Peyer's patch (tissue), 4 donors: ENCODE measurements at places on chromosomes 4 and X.

DNA sequence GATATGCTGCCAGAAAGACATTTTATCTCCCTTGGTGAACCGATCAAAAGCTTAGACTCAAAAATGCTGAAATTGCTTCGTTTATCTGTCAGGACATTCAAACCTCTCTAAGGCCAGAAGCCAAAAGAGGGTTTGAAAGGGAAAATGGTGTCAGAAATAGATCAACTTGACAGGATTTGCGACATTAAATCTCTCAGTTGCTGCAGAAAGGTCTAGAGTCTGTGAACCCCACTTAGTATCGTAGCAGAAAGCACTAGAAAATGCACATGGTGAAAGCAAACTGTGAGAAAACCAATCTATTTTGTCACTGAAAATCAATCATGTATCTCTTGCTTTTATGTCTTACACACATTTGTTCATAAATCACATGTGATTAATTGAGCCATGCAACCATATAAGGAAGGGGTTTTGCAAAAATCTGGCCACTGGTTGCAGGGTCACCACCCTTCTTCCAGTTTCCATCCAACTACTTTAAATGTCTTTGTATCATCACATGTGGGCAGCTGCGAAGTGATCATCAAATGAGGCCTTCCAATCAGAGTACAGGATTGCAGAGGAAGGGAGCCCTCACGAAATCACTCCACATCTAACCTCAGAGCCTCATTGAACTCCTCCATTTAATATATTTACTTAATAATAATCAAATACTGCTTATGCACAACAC lies 347.2 kb upstream of the ANXA10 start:
- DNase-seq, result no peak

DNA sequence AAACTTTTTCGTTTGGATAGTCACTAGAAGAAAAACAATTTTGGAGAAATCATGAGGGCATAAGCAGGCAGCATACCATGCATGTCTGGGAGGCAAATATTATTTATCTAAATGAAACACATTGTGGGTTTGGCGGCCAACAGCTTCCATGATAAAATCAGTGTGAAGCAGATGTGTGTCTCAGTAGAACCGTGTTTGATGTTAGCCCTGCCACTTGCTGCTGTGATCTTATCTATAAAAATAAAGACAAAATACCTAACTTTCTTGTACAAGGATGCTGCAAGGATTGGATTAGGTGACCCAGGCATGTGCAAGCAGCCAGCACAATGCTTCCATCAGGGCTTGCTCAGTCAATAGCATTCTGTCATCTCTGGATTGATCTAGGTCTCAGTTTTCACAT lies 341.4 kb downstream of the PACRGL start:
- DNase-seq, result no peak

- no peak for DNase-seq
Observed at GRCh38 chr4:114281164-114281960, 301.9 kb upstream of the ARSJ start.

DNA sequence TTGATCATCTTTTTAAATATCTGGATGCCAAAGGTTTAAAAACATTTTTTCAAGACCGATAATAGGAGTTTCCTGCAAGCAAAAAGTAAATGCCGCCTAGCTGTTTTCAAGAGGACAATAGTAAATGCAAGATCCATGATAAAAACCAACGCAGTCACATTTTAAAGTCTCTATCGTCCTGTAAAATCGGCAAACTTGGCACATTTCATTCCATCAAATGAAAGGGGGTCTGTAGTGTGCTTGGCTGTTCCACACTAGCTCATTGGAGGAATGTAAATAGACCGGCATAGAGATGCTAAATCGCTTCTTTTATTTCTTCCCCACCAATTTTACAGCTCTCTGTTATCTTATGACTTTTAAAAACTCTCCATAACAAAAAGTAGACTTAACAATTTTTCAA lies 202.2 kb downstream of the NLGN4X start:
- no peak for DNase-seq

DNA sequence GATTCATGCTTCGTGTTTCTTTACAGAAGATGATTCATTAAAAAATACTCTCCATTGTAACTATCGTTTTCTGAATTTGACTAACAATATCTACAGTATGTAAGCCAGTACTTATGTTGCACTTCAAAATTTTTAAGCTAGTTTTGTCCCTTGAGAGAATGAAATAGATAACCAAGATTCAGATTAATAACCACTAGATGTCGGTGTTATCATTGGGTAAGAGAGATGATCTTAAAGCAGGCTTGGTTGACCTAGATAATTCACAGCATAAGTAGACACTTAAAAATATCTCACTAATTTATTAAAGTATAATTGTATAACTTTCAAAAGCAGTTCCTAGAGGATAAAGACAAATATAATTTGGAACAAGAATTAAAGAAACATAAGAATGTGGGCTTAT lies 430.9 kb downstream of the C4orf33 start:
- DNase-seq, result no peak

DNA sequence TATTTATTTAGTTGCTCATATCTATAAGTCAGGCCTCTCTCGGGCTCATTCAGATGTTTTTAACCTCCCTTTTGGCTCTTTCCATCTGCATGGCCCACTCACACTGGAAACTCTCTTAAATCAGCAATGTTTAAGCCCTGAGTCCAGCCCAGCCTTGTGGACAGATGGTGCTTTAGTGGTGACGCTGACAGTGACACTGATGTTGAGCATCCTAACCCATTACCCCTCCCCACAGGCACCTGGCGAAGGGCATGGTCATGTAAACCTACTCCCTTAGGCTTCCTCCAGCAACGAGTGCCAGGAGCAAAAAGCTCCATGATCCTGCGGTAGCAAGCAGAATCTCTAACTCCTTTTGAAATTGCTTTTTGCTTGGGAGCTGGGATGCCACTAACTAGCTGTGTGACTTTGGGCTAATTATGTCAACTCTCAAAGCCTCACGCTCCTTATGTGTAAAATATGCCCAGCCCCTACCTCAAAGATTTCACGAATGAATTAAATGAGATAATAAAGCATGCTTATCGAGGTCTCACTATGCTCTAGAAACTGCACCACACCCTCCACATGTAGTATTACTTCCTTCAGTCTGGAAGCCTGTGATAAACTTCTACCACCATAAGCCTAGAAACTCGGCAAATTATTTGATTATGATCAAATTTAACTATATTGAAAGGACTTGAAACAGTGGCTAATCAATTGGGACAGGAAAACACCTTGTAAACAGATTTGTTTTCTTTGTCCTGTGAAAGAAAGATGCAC lies 569.4 kb downstream of the BCOR start:
- DNase-seq, result no peak

GRCh38 chrX:9906919-9907318 lies 60.2 kb upstream of the CLDN34 start:
- no peak for DNase-seq

GRCh38 chrX:108217876-108218275 lies 126.3 kb downstream of the ATG4A start:
- DNase-seq, result no peak

- no peak for DNase-seq
Observed at GRCh38 chrX:133999031-133999705, 13.8 kb upstream of the GPC3 start.

DNA sequence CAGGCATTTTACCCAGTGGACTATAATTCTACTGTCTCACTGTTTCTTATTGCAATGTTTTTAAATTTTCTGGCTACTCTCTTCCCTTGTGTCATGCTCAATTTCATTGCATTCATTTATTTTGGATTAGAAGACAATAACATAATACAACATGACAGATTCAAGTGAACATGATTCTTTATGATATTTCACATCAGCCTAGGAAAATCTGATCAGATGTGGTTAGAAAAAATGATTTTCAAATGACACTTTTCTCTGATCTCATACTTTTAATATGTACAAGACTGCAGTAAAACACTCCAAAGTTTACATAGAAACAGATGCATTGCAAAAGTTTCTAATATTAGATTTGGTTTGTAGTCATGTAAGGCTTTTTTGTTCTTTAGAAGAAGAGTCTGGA lies 586.0 kb downstream of the ACTRT1 start:
- DNase-seq, result no peak

DNA sequence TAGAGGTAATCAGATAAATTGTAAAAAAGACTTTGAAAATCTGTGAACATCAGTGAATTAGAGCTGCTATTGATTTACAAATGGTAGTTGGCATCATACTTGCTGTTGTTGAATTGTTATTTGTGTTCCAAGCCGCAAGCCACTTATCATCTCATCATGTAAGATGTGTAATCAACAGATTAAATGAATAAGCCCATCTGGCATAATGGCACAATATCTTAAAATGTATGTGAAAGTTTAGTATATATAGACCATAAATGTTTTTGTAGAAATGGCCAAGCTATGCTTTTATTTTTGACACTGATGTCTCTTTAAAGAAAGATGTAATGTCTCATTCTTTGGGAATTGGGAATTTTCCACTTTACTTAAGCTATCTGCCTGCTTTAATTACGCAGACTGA lies 682.6 kb upstream of the GNPDA2 start:
- no peak for DNase-seq

DNA sequence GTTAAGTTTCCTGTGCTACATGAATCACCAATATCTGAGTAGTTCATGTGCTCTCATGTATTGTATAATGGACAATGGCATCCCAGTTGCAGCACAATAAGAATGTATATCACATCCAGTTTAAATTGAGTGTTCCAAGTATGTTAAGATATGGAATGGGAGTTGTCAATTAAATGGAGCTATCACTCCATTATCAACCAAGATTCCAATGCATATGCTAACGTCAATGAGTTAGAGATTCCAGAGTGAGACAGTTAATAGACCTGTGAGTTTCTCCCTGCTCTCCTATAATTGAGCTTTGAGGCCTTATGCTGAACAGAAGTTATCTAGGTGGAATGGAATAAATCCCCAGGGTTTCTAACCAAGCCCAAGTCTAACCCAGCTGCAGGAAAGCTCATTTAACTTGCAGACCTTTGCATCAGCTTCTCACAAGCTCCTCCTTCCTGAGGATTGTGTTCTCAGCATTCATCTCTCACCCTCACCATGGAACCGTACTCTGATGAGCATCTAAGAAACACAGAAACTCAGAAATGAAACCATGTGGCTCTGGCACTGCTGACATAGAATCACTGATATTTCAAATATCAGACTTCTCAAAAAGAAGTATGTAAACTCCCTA lies 84.8 kb downstream of the TIGD2 start:
- DNase-seq, result no peak

DNA sequence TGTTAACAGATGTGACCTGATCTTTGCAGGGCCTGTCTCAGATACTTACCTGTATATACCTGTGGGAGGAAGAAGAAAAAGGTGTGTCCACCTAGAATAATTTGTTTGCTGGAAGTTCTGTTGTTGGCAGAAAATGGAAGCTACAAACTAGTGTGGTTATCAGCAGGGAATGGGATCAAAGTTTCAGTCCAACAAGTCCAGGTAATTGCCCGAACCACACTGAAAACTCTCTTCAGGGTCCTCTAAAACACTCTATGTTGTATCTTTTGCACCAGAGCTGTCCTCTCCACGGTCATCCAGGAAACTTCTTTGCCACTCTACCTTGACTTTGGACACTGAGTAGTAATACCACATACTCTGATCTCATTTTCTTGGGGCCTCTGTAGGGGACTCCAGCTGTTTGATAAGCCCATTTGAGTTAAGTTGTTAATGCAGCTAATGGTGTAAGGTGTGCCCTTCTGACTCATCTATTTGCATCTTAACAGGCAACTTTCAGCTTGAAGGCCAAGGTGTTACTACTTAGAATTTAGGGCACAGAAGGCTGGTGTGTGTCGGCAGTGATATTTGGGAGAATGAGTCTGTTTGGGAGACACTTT lies 38.7 kb upstream of the GATB start:
- DNase-seq, result no peak

DNA sequence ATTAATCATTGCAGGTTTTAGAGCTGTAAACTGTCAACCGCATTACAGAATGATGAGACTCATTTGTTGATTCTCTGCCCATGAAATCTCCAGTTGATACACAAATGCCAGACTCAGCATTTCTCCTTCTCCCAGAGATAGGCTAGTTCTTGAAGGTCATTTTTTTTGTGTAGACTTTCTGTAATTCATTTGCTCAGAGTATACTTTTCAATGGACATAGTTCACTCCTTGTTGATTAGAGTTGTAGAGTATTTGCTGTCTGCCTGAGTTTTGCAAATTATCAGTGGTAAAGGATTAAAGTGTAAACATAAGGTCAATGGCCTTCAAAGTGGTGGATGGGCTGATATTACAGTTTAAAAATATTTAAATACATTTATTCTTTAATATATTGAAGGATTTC lies 15.2 kb upstream of the ALB start:
- DNase-seq, result no peak

DNA sequence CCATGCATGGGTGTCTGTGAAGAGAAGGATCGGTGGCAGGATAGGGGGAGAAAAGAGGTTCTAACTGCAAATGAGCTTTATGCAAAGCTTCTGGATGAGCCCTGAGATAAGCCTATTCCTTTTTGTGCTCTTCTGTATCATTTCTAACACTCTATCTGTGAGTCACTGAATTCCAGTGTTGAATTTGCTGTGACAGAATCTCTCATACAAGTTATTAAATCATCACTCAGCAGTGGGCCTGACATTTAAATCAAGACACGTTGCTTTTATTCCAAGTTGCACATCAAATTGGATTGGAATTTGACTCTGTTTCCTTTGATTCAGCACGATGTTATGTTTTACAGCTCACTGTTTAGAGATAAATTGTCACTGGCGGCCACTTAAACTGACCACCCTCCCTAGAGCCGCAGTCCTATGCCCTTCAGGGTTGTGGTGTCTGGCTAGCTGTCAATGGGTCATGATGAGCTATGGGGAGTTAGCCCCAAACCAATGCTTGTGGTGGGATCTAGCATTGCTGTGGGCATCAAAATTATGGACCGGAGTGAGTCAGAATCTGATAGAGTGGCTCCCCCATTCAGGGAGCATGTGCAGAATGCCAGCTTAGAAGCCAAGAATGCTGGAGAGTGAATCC lies 42.7 kb downstream of the LHFPL1 start:
- no peak for DNase-seq

- DNase-seq, result no peak
Observed at GRCh38 chr4:72896515-72896914, 173.0 kb downstream of the COX18 start.

- no peak for DNase-seq
Observed at GRCh38 chrX:133005042-133005441, 46.6 kb upstream of the HS6ST2 start.

DNA sequence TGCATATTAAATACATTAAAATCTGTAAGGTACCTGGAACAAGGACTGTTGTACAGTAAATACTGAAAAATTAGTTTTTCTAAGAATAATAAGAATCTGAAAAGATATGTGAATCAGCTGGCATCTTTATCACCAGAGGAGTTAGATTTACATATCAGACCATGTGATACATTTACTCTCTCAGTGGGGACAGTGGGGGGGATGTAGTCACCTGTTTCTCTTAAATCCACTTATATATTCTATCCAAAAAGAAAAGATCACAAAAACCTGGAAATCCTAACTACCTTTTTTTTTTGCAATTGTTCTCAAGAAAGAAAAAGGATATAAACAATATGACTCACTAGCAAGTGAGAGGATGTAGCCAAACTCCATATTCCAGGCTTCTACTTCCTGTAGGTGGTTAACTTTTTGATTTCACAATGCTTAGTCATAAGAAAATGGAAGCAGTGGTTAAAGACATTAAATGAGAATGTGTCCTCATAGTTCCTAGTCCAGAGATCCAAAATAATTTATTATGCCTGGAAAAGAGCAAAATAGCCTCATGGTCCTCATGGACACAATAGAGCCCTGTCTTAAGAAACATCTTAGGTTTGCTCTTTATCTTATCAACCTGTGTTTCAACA lies 22.5 kb upstream of the MYOZ2 start:
- no peak for DNase-seq
